ENCODE measurements at places on chromosomes 12 and 14.

DNA sequence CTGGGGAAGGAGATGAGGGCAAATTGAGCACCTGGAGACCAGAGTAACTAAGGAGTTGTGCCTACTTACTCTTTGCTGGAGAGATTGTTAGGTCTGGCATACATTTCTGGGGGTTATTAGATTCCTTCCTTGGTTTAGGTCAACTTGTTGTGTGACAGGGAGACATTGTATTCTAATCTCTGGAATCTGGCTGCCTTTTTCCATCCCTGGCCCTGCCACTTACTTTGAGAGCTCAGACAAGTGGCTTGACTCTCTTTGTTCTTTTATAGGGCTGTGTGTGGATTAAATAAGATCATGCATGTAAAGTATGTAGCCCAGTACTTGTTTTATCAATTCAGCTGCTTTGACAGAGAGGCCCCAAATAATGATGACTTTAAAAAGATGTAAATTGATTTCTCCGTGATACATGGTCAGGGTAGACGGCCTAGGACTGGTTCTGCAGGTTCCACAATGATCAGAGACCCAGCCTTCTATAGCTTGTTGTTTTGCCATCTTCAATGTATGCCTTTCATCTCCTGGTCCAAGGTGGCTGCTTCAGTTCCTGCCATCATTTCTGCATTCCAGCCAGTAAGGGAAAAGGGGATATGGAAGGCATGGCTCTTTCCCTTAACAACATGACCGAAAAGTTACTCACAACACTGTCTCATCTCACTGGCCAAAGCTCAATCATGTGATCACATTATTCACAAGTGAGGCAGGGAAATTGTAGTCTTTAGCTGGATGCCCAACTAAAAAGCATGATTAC, 72.6 kb downstream of the CHST11 start:
- DNase-seq, result no peak

DNA sequence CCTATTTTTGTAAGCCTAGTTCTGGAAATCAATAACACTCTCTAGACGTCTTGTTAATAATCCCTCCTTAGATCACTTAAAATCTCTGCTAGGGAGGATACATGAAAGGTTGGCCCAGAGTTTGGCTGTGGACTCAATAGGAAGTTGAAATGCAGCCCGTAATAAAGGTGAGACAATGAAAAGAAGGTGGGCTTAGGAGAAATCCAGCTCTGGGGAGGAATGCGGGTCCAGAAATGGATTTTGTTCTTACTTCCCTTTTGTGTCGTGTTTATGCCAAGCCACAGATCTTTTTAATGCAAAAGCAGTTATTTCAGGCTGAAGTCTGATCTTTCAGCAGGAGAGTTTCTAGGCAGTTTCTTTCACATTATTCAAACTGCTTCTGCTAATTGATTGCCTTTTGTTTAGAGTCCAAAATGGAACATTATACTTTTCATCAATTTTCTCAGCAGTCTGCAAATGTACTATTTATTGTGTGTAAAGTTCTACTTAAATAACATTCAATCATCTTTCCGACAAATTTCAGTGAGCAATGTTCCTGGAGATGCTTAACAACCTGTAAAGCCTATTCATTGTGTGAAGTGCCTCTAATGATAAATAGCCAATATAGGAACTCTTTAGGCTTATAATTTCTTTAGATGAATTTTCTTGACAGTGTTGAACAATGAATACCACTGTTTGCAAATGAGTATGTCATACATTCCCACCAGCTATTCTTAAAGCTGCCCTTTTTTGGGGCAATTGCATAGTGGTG, 252.9 kb upstream of the KRR1 start:
- DNase-seq, result no peak

GRCh38 chr12:17342381-17342961, 736.5 kb upstream of the LMO3 start:
- no peak for DNase-seq

GRCh38 chr14:65321370-65321875, 91.1 kb upstream of the FUT8 start:
- DNase-seq, result no peak

GRCh38 chr14:96745500-96746051, 51.6 kb upstream of the VRK1 start:
- DNase-seq, result no peak

GRCh38 chr12:50619610-50619958, 114.8 kb downstream of the DIP2B start:
- DNase-seq, result no peak

DNA sequence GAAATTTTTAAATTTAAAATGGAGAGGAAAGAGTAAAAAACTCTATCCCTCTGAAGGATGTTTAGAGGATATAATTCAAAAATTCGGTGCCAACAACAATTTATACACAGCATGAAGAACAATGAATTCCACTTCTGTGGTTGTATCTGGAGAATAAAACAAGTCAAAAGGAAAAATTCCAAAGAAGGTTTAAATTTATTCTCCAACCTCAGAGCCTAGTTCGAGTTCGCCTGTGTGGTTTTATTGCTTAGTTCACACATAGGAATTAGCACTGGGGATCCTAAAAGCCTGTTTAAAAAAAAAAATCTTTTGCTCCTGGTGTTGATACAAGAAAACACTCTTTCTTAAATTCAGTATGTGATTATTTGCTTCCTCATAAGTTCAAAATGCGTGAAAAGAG, 79.2 kb downstream of the LLPH start:
- DNase-seq, result no peak

DNA sequence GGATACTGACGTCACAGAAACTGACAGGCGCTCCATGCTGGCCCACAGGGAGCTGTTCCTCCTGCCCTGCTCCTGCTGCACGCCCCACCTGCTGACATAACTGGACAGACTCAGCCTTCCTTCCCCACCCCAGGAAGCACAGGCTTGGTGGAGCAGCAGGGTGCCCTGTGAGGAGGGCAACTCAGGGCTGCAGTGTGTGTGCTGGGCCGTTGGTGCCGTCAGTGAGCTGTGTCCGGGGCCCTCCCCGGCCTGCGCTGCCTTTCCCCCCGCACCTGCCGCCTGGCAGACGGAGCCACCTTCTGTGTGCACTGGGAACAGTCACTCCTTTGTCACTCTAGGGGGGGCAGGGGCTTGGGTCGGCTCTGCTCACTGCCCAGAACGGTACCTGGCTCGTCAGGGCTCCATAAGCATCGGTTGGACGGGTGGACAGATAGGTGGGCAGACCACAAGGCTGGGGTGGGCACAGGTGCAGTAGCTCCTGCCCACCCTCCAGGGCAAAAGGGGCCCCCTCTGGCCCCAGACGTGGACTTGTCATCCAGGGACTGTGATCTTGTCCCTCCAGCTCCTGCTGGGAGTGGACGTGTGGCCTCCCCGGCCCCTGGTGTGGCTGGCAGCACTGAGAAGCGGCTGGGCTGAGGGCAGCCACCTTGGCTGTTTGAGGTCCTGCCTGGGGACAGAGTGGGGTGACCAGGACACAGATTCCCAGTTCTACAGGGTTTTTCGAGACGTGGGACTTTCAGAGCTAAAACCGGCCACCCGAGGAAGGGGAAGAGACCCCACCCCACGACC, 32.8 kb downstream of the FBRSL1 start:
- peak; percentile 35 for DNase-seq

- no peak for DNase-seq
Measured at GRCh38 chr12:73656375-73656774, 881.3 kb upstream of the ATXN7L3B start.

DNA sequence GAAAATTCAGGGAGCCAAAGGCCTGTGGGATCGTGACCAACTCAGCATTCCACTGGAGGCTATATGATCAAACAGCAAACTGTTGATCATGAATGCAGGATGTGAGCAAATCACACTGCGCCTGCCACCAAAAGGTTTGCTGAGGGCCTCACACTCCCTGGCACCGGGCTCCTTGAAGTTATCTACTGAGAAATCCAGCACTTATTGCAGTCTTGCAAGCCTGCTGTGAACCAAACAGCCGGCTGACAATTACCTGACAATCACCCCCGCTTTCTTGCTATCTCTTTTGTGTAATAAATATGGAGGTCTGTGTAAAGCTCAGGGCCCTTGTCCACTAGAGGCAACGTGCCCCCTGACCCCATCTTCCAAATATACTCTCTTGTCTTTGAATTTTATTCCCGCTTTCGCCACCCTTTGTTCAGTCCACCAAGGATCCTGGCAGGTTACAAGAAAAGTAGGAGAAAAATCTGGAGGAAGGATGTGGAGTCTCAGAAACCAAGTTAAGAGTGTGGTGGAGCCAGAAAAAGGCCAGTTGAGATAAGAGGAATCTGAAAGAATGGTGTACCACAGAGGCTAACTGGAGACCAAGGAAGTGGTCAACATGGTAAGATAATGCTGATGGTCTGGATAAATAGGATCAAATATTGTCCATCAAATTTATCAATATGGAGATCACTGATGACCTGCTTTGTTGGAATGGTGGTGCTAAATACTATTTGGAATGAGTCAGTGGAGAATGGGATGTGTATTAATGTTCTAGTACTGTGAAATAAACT, 229.2 kb downstream of the ALX1 start:
- no peak for DNase-seq

- DNase-seq, result peak; percentile 26
Measured at GRCh38 chr12:133129368-133130037, 571 bp downstream of the ZNF891 start.

GRCh38 chr14:24465368-24465767, 22.8 kb upstream of the SDR39U1 start:
- no peak for DNase-seq

- peak; percentile 65 for DNase-seq
Measured at GRCh38 chr14:72528059-72528862, 365.6 kb downstream of the DPF3 start.

- DNase-seq, result no peak
Measured at GRCh38 chr14:36452860-36453259, 67.2 kb downstream of the NKX2-1 start.

DNA sequence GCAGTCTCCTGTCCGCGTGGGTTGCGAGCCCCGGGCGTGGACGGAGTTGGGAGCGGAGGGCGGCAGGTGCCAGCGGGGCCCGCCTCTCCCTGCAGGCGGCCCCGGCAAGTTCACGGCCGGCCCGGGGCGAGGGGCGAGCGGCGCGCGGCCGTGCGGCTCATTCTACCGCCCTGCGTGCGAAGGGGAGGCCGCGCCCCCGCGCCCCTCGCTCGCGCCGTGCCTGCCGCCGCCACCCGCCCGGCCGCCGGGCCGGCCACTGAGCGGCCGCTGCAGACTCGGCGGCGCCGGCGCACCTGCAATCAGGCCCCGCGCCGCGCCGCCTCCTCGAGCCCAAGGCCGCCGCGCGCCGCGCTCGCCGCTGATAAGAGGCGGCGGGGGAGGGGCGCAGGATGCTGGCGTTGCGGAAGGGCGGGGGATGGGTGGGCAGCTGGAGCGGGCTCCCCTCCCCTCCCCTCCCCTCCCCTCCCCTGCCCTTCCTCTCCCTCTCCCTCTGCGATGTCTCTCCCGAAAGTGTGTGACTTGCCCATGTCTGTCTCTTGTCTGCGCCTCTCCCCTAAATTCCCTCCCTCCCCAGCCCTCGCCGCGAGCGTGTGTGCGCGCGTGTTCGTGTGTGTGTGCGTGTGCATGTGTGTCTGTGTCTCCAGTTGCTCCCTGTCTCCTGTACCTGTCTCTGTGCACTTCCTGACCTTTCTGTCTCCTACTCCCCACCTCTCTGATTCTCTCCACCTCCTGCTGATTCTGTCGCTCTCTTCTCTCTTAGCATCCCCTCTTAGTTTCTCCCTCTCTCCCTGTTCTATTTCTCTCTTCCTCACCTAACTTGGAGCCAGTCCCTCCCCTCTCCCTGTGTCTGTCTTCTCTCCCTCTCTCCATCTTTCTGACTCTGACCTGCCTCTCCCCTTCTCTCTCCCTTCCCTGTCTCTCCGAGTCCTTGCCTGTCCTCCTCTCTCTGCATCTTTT, 768.1 kb upstream of the TBX3 start:
- DNase-seq, result no peak

GRCh38 chr14:84520711-84521338, 1009.1 kb upstream of the FLRT2 start:
- no peak for DNase-seq

- no peak for DNase-seq
Measured at GRCh38 chr14:104574978-104575583, 4.5 kb upstream of the C14orf180 start.

DNA sequence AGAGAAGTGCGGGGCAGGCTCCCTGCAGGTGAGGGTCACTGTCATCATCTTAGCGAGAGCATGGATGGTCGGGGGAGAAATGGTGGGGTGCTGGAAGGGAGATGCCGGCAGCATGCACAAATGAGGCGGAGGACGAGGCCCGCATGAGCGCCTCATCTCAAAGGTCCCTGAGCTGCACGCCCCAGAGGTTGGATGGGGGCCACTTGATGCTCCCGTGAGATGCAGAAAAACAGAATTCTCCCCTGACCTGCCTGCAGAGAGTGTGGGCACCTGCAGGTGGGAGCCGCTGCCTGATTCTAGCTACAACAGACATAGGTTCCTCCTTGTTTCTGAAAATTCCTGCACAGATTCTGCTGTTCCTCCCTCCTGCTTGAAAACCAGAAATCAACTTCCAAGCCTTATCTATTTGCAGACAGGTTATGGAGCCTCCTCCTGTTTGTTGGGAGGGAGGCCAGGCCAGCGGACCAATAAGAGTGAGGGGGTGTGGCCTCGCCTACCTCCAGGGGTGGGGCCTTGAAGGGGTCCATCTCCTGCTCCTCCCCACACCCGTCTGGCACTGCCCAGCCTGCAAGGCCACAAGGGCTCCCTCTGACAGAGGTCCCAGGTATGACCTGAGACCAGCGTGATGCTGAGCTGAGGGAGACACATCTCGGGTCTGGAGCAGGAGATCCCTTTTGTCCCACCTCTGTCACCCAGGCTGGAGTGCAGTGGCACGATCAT, 67.2 kb downstream of the KDM2B start:
- peak; percentile 60 for DNase-seq

DNA sequence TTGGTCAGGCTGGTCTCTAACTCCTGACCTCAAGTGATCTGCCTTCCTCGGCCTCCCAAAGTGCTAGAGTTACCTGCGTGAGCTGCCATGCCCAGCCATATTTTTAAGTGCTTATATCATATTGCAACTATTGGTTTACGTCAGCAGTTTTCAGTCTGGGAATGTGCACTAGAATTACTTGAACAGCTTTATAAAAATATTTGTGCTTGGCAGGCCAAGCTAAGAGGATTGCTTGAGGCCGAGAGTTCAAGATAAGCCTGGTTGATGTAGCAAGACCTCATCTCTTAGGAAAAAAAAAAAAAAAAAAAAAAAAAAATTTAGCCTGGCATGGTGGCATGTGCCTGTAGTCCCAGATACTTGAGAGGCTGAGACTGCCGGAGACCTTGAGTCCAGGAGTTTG, 17.1 kb downstream of the KIAA0586 start:
- DNase-seq, result no peak

- no peak for DNase-seq
Measured at GRCh38 chr12:59847127-59847526, 251.3 kb downstream of the SLC16A7 start.

DNA sequence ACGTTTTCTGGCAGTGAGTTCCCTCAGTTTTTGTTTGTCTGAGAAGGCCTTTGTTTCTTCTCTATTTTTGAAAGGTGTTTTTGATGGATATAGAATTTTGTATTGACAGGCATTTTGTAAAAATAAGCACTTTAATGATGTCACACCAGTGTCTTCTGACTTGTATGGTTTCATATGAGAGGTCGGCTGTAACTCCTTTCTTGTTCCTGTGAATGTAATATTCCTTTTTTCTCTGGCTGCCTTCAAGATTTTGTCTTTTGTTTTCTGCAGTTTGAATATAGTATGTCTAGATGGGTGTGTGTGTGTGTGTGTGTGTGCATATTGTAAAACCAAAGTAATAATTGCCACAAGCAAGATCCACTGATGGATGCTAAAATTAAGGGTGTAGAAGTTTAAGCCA, 67.8 kb upstream of the PSMC1 start:
- no peak for DNase-seq

Data from A172 (cell line).